Posterior vena cava (tissue), 2 donors: ENCODE measurements at places on chromosomes 5 and 9. TPM values are rescaled to one million over a fixed set of nuclear protein-coding genes. Genes with fewer than 3 reads are reported as not detected.

Gene TNC
- 1,076 TPM for total RNA-seq

Gene WHRN
- total RNA-seq, result 2.6 TPM

Gene NIM1K
- 0.67 TPM for total RNA-seq

Gene GARIN3
- not detected for total RNA-seq

Gene EQTN
- total RNA-seq, result not detected

Gene ZNF883
- total RNA-seq, result 3.2 TPM

Gene SNCAIP
- total RNA-seq, result 3.8 TPM

Gene DROSHA
- total RNA-seq, result 36.9 TPM

Gene TRIM14
- 4.9 TPM for total RNA-seq

Gene TSSK1B
- total RNA-seq, result not detected

Gene PAEP
- total RNA-seq, result not detected

Gene PDE6A
- total RNA-seq, result not detected

Gene TAF11L5
- total RNA-seq, result not detected

Gene VAV2
- total RNA-seq, result 12.9 TPM

Gene PTGES
- total RNA-seq, result 7.9 TPM

Gene SLC36A3
- not detected for total RNA-seq

Gene ANKRD20A1
- total RNA-seq, result 2.0 TPM

Gene GCNT4
- total RNA-seq, result 3.0 TPM

Gene FAM81B
- total RNA-seq, result not detected

Gene SSNA1
- total RNA-seq, result 44.6 TPM

Gene PCSK1
- 13.8 TPM for total RNA-seq

Gene SPINK7
- not detected for total RNA-seq

Gene NFIB
- 230 TPM for total RNA-seq

Gene OR1Q1
- not detected for total RNA-seq

Gene GKAP1
- total RNA-seq, result 6.9 TPM

Gene LTC4S
- 19.7 TPM for total RNA-seq

Gene INSL4
- not detected for total RNA-seq

Gene TAF11L10
- total RNA-seq, result not detected

Gene PRKACG
- total RNA-seq, result not detected

Gene PPP3R2
- not detected for total RNA-seq

Gene SLC6A7
- total RNA-seq, result 0.19 TPM

Gene LCN2
- total RNA-seq, result 0.67 TPM

Gene DMRT2
- 0.24 TPM for total RNA-seq

Gene EXOSC3
- total RNA-seq, result 18.3 TPM

Gene ERAP2
- 9.6 TPM for total RNA-seq

Gene IL3
- total RNA-seq, result not detected

Gene CCDC183
- 0.42 TPM for total RNA-seq

Gene ATOX1
- total RNA-seq, result 62.8 TPM

Gene SPACA9
- 3.7 TPM for total RNA-seq

Gene ANGPTL2
- total RNA-seq, result 55.9 TPM
